ENCODE measurements at places on chromosomes 2 and 18.

- no peak for DNase-seq
Measured at GRCh38 chr2:107809835-107810234, 16.9 kb upstream of the RGPD4 start.

- peak; percentile 30 for DNase-seq
Measured at GRCh38 chr2:86442642-86443005, 1.5 kb downstream of the KDM3A start.

- no peak for DNase-seq
Measured at GRCh38 chr2:24087032-24087431, 2.4 kb upstream of the TP53I3 start.

GRCh38 chr2:126658319-126658904 is 2.5 kb downstream of the GYPC start:
- DNase-seq, result no peak

DNA sequence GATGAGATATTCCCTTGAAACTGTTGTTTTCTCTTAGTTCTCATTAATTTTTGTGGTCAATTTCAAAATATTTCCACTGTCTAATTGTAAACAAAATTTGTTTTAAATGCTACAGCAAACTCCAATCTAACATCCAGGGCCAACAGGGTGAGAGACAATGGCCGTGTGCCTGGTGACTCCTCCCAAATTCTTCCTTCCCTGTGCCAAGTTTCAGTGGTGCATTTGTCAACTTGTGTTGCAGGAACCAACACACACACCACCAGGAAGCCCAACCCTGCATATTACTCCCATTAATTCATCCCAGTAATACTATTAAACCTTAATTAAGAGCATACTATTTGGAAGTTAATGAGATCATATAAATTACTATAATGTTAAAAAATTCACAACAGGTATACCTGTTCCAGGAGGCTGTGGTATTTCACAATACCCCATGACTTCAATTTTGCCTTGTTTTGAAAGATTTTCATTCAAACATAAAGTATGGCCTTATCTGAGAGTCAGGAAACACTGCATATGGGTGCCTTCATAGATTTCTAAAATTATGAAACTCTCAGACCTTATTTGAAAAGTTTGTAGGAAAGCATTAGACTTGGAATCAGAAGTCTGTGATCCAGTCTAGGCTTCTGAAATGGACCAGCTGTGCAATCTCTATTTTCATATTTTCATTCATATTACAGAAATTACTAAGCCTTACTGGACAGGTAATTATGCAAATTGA is 1.1 kb downstream of the SERPINB2 start:
- no peak for DNase-seq

GRCh38 chr2:223944166-223944702 is 901 bp downstream of the WDFY1 start:
- DNase-seq, result no peak

- no peak for DNase-seq
Measured at GRCh38 chr2:19819097-19820065, 82.4 kb downstream of the TTC32 start.

GRCh38 chr2:196233805-196234475 is 62.6 kb upstream of the STK17B start:
- DNase-seq, result no peak

DNA sequence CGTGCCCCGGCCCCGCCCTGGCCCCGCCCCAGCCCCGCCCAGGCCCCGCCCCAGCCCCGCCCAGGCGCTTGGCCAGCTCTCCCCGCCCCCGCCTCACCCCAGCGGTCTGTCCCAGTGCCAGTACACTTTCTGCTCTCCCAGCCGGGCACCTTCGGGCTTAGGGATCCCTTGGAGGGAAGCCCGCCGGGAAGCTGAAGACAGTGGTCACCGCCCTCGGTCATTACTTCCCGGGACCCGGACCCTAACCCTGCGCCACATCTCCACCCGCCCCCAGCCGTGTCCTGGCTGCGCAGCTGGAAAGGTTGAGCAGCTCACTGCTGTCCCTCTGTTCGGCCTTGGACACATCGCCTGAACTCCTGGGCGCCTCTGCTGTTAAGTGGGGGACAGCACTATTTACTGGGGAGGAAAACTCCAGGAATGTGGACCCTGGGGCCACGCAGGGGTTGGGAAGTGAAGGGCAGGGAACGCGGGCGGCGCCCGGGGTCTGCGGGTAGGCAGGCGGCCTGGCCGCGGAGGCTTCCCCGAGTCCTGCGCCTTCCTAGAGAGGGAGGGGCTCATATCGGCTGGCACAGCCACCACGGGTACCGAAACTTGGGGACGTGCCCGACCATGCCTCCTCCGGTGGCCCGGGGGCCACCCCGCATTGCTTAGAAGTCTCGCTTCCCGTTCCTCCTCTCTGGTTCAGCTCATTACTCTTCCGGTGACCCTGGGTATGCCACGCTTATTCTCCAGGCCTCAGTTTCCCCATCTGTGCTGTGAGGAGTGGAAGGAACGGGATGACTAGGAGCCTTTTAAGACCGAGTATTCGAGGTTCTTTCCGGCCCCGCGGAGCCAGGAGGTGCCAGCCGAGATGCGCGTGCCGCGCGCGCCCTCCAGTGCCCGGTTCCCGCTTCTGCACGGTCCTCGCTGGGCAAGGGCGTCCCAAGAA is 121.0 kb downstream of the GYPC start:
- DNase-seq, result peak; percentile 66

- DNase-seq, result no peak
Measured at GRCh38 chr2:218082586-218083351, 13.7 kb downstream of the RUFY4 start.

GRCh38 chr18:54964741-54965140 is 5.5 kb upstream of the CCDC68 start:
- no peak for DNase-seq

GRCh38 chr2:174210862-174211261 is 37.5 kb downstream of the OLA1 start:
- no peak for DNase-seq

DNA sequence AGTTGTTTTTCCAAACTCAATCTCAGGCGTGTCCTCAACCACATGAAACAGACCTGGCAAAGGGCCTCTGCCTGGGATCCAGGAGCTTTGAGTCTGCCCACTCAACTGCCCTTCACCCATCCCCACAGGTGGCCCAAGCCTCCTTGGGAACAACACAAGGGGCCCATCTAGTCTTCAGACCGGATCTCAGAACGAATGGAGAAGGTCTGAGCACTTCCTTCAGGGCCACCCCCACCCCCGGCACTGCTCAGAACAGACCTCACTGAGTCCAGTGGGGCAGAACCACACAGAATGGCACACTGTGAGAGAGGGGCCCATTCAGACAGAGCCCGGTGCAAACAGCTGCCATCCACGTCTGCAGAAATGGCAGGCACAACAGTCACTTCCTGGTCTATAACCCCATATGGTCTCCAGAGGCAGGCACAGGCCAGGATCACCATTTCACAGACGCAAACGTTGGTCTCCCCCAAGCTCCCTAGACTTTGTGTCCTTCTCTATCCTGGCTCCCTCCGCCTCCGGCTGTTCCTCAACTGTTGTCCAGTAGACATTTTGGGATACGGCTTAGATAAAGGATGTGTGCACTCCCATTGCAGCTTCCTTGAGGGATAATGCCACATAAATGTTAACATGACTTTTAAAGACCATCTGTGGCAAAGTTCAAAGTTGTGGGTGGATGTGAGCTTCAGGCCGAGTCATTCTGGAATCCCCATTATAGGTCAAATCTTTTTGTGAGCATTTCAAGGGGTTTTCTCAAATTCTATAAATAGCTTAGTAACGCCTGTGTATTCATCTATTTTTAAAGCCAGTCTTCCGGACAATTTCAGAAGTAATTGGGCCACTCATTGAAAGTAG is 149.7 kb downstream of the SMAD7 start:
- DNase-seq, result no peak

- DNase-seq, result no peak
Measured at GRCh38 chr18:9386879-9387278, 52.3 kb downstream of the TWSG1 start.

- no peak for DNase-seq
Measured at GRCh38 chr2:172709566-172710291, 25.9 kb upstream of the RAPGEF4 start.

GRCh38 chr2:211423018-211423417 is 866.6 kb downstream of the CPS1 start:
- no peak for DNase-seq

DNA sequence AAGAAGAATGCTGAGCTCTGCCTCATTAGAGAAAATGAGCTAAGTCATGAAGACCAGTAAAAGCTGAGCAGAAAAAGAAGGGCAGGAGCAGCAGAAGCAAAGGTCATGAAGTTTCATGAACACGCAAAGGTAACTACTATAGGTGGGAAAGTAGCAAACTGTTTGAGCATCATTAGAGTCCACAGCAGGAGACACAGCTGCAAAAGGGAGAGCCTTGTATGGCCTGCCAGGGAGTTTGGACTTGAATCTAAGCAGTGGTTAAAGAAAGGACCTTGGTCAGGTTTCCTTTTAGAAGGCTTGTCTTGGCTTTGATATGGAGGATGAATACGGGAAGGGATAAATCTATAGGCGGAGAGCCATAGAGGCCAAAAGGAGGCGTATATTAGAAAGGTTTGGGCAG is 34.0 kb downstream of the DAPL1 start:
- DNase-seq, result no peak

DNA sequence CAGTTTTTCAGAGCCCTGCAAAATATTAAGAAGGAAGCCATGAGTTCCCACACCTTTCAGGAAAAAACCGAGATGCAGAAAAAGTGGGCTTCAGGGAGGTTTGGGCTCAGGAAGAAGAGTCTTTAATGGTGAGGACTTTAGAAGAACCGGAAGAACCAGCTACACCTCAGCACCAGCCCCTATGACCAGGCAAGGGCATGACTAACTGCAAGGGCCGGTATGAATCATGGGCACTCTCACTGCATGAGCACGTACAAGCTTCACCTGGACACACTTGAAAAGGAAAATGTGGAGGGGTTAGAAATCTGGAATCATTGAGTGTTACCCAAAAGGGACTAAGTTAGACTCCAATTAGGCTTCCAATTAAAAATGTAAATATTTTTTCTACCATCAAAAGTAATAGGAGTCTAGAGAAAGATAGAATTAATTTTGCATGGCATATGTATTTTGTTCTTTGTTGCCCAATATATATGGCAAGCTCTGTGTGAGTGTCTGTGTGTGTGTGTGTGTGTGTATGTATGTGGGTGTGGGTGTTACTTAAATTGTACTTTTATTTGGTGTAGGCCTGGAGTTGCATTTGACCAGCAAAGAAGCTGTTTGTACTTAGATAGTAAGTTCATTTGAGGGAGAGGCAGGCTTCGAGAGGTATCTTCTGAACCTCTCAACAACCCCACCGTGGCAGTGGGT is 66.5 kb upstream of the THUMPD2 start:
- DNase-seq, result no peak

DNA sequence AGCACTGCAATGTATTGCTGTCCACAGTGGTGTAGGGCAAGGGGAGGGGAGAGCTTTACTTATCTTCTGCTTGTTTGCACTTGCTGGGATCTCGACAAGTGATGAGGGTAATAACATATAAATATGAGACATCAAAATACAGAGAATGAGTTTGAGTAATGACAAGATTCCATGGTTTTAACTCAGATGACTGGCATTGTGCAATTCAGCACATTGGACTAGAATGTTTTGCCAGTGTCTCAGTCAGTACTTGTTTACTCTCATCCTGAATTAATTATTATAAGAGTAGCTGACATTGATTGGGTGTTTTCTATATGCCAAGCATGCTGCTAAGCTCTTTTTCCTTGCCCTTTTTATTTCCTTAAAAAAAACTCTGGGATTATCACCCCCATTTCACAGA is 306.7 kb upstream of the MMADHC start:
- DNase-seq, result no peak

DNA sequence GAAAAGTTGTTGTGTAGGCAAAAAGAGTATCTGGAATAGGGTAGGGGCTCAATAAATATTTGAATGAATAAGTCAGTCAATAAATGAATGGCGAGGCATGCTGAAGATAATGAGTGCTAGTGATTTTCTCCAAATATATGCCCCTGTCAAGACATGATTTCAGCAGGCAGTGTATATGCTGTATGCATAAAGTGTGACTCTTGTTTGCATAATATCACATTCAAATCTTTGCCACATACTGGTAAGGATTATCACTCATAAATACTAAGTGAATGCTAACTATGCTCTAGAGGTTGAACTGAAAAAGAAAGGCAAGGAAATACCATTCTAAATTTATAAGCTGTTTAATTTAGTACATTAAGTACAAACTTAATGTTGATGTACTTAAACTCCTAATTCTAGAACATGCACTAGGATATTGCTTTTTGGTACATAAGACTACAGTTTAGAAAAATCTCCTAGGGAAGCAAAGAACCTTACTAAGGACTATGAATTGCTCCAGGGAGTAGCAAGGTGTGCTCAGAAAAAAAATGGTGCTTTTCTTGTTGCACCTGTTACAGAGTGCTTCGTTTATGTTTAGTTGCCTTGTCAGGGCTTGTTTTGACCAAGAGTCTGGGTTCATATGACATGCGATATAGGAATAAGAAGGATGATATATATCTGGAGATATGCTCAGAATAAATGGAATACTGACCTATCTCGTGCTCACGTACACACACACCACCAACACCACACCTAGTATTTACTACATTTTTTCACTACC is 224.0 kb upstream of the TANK start:
- DNase-seq, result no peak

DNA sequence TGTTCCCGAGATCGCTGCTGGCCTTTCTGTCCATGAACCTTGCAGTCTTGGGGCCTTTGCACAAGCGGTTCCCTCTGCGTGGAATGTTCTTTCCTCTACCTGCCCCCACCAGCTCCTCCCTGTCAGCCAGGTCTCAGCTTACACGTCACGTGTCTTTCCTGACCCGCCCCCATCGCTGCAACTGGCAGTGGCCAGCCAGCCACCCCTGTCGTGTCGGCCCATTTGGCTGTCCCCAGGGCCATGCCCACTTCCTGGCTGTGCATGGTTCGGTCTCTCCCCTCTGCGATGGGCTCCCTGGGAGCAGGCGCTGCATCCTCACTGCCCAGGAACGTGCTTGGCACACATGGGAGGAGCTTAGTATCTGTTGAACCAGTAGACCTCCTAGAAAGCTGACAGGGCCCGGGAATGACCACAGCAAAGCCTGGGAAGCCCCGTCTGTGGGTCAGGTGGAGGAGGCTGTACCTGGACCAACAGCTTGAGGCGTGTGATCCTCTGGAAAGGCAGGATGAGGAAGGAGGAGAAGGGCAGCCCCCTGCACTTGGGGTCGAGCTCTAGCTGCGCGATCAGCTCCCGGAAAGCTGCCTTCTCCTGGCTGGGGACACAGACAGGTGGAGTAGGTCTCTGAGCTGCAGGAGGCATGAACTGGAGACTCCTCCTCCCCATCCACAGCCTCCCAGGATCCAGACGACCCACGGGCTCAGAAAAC is 21.0 kb downstream of the SNORC start:
- DNase-seq, result no peak

- DNase-seq, result no peak
Measured at GRCh38 chr2:88329815-88330603, 122.5 kb downstream of the FOXI3 start.

GRCh38 chr2:205197468-205198139 is 484.7 kb upstream of the NRP2 start:
- no peak for DNase-seq

- no peak for DNase-seq
Measured at GRCh38 chr2:189542145-189542882, 38.3 kb downstream of the SLC40A1 start.

GRCh38 chr2:240423788-240424191 is 11.7 kb upstream of the GPC1 start:
- no peak for DNase-seq
